ENCODE measurements at places on chromosomes 5 and 9.

GRCh38 chr9:136882109-136882946 is 4.0 kb upstream of the TRAF2 start:
- no peak for DNase-seq

- DNase-seq: no peak
Measured at GRCh38 chr5:159021901-159022556, 77.7 kb downstream of the EBF1 start.

GRCh38 chr5:142303565-142303964 is 21.3 kb downstream of the SPRY4 start:
- no peak for DNase-seq

DNA sequence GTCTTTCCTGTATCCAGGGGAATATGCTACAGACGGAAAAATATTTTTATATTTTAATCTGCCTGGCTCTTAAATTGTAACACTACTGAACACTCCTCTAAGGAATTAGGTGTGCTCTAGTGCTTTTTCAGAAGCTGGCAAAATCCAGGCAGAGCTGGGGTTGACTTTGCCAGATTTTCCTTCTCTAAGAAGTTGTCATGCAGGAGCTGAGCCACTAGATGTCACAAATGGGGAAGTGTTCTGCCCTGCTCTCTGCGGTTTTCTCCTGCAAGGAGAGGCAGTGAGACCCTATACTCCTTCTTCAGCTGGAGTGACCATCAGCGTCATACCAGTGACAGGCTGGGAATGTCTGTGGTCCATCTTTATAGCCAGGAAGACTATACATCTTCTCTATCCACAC is 112.5 kb downstream of the HAPLN1 start:
- peak; percentile 36 for DNase-seq

GRCh38 chr5:136212252-136212721 is 19.3 kb upstream of the SMIM32 start:
- no peak for DNase-seq

DNA sequence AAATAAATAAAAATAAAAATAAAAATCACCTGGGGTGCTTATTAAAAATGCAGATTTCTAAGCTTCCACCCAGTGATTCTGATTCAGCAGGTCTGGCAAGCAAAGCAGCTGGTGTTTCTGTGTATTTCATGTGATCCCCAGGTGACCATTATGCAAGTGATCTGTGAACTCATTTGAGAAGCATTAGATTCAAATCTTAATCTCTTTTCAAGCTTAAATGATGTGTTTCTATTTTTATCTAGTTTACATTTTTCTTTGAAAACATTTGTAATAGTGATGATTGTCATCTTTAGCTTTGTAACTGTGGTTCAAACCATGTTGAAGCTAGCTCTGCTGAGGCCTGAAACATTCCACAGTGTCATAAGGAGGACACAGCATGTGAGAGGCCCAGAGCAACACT is 804.8 kb upstream of the ZNF608 start:
- DNase-seq: no peak

DNA sequence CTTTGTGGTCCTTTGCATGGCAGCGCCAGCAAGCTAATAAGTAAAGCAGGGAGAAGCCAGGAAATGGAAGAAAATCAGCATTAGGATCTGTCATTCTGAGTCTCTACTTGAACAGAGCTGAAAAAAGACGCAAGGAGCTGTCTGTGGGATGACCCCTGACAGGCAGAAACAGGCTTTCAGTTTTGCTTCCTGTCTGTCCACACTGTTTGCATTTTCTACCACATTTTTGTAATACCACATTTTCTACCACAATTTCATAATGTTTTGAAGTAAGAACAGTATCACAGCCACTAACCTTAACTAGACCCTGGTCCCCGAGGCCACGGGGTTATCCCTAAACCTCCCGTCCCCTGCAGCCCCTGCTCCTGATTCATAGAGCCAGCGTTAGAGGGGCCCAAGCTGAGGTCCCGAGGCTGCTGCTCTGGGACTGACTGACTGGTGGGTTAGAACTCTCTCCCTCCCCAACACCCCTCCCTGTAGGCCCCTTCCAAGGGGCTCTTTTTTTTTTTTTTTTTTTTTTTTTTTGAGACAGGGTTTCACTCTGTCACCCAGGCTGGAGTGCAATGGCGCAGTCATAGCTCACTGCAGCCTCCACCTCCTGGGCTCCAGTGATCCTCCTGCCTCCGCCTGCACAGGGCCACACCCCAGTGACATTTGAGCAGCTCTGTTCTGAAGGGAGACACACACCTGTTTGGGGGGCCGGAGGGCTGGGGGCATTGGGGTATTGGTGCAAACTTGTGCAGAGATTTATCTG is 4.0 kb upstream of the CLIC3 start:
- DNase-seq: no peak

DNA sequence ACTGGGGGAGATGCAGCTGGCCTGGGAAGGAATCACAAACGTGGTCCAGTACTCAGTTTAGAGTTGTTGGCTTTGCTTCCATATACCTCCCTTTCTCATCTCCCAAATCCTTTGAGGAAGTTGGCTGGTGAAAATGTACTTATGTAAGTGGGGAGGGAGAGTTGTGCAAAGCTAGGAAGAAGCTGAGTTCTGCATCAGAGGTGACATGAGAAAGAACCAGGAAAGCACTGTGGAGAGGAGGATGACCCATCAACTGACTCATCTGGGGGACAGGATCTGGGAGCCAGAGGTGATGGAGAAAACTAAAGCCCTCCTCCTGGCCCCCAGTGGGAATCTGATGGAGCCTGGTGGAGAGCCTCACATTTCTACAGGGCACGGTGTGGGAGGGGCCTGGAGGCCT is 16.2 kb downstream of the KCNMB1 start:
- DNase-seq: no peak

DNA sequence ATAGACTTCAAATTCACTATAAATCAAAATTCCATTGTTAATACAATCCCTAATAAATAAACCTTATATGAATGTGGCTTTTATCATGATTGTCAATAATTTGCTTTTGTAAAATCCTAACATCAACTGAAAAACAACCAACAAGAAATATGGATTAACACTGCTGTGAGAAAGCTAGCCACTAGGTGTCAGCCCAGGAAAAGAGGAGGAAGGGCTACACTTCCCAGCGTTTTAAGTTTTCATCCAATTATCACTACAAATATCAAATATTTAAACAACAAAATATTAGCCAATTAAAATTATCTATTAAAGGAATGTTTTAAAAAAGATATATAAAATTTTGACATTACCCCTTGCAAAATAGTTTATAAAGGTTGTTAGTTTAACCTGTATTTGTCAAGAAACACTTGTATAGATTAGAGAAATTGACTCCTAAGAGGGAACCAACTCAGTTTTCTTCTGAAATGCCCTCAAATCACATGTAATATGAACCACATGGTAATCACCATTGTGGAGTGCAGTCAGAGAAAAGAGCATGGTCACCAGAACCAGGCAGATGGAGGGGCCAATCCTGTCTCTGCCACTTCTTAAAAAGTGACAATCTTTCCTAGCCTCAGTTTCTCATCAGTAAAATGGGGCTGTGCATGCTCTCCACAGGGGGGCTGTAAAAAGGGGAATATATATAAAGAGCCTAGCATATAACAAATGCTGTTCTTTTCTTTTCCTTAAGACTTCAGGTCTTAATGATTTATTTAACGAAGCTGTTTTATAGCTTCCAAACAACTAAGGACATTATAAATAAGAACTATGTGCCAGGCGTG is 188.2 kb downstream of the CRB2 start:
- peak; percentile 45 for DNase-seq

- DNase-seq: no peak
Measured at GRCh38 chr5:17070647-17071046, 134.6 kb upstream of the MYO10 start.

DNA sequence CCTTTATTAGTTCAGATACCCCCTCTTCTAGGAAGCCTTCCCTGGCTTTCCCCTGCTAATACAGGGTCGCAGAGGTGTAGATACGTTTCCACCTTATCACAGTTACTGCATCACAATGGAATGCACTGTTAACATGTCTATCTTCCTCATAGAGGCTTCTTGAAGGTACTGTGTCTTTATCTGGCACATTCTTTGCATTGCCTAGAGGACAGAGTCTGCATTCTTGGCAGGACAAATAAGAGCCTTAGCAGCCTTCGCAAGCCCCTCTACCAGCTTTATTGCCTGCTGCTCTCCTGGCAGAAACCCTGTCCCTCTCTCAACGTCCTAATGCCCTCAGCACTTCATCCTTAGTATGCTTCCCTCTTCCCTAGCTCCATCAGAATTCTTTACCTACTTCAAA is 31.6 kb downstream of the SLC1A3 start:
- DNase-seq: no peak

GRCh38 chr9:34993502-34994259 is 4.1 kb downstream of the DNAJB5 start:
- no peak for DNase-seq

DNA sequence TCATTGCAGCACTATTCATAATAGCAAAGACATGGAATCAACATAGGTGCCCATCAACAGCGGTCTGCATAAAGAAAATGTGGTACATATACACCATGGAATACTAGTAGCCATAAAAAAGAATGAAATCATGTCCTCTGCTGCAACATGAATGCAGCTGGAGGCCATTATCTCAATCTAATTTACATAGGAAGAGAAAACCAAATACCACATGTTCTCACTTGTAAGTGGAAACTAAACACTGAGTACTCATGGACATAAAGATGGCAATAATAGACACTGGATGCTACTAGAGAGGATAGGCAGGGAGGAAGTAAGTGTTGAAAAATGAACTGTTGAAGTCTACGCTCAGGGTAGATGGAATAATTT is 203.9 kb upstream of the CDH9 start:
- no peak for DNase-seq

- DNase-seq: no peak
Measured at GRCh38 chr5:77339337-77339890, 128.9 kb downstream of the PDE8B start.

- no peak for DNase-seq
Measured at GRCh38 chr9:69571032-69571431, 101.1 kb downstream of the APBA1 start.

DNA sequence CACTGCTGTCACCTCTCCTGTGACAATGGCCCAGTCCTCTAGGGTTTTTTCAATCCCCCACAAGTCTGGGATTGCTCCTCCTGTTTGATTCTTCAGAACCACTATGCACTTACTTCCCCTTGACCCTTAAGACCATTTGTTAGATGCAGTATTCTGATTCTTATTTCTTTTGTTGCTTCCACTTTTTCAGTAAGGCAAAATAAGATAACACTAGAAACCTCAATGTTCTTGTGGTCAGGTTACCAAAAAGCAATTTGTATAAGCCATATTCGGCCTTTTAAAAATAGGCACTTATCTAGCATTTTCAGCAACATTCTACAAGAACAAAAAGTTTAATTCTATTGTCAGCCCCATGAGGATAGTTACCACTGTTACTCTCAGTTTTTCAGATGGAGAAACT is 220.0 kb downstream of the KDM4C start:
- DNase-seq: no peak

DNA sequence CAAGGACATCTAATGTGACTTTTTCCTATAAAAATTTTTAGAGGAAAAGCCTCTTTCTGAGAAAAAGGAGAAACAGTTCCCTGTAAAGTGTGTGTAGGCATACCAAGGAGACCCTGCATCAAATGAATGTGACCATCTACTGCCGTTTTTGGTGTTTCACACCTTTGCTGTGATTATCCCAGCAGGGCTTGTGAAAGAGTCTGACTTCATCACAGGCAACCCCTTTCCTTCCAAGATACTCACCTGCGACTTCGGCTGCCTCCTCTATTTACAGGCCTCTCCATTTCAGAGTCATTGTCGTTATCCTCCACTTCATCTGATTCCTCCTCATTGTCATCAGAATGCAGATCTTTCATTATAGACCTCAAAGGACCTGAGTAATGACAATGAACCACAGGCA is 259.1 kb downstream of the MLLT3 start:
- DNase-seq: no peak

DNA sequence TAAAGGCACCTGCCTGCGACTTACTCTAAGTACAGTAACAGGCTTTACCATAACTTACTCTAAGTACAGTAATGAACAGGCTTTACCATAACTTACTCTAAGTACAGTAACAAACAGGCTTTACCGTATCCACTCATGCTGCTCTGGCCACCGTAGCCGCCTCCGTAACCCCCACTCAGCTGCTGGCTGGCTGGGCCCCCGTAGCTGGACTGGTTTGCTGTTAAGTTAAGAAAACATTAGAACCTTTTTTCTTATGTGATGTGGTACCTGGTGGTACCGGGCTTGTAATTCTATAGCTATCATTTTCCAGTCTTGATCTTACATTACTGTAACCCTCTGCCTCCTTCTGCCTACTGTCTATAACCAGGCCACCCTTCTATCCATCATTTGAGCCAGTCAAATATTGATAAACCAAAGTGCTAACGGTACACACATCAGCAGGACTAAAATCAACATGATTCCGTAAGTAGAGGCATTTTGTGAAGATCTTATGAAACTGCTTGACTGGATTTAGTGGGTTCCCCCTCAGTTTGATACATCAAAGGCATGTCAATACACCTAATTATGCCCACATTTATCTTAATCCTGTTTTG is 7.4 kb downstream of the HNRNPH1 start:
- DNase-seq: no peak

DNA sequence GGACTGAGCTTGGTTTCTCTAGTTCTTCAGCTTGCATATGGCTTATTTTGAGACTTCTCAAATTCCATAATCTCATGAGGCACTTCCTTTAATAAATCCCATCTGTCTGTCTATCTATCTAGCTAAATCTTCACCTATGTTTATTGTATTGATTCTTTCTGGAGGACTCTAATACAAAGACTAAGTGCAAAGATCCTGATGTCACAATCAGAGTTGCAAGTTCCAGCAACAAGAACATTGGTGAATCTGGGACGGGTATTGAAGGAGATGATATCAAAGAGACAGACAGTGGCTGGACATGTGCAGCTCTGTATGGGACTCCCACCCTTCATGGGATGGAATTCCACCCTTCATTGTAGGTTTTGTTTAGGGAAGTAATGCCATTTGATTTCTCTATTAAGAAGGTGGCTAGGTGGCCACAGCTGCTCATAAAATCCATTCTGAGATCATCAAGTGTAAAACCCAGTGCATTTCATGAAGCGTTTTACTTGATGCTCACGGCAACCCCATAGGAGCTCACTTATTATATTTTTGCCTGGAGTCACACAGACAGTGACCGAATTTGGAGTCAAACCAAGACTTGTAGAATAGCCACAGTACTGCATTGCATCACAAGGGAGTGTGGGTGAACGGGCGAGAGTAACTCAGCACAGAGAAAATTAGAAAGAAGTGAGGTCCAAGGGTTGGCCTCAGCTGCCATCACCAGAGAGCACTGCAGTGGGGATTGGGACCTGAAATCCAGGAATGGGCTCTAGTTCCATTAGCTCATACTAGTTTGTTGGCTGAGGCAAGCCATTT is 24.9 kb downstream of the TAS2R1 start:
- DNase-seq: no peak

GRCh38 chr5:174425271-174425963 is 299.0 kb upstream of the MSX2 start:
- no peak for DNase-seq

- peak; percentile 73 for DNase-seq
Measured at GRCh38 chr5:146565764-146566367, 49.9 kb upstream of the GPR151 start.

DNA sequence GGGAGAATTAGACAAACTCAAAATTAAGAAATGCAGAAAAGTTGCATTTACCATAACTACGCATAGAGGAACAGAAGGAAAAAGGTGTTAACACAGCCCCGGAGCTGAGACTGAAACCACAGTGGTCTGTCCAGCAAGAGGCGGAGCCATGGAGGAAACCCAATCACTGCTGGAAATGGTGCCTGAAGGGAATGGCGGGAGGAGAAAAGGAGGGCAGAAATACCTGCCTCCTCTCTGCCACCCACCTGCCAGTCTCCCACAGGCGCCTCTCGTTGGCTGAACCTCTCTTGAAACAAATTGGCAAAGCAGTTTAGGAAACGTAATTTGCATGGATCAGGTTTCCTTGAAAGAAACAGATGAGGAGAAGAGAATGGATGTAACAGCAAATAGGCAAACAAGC is 9.7 kb upstream of the PRKACG start:
- peak; percentile 52 for DNase-seq
